SJSA1 (cell line): ENCODE measurements at places on chromosomes 12 and 14. TPM values are rescaled to one million over a fixed set of nuclear protein-coding genes. Genes with fewer than 3 reads are reported as not detected.

GRCh38 chr14:93081876-93082570, 33.7 kb downstream of the ITPK1 start:
- no peaks in the 10 kb centered on the region for H3K27me3 ChIP-seq
- H3K4me1 ChIP-seq = peaks cover 18% of the 10 kb centered on the region
- H3K27ac ChIP-seq = no peak overlapping the region
- H3K4me3 ChIP-seq = no peak overlapping the region

- no peak overlapping the region for H3K27ac ChIP-seq
- no peak overlapping the region for H3K4me3 ChIP-seq
- no peaks in the 10 kb centered on the region for H3K27me3 ChIP-seq
- DNase-seq = no peak
- H3K36me3 ChIP-seq = peaks cover 13% of the 10 kb centered on the region
These were observed 11.6 kb downstream of the STX2 start for GRCh38 chr12:130827432-130827831.

- no peak overlapping the region for H3K4me3 ChIP-seq
- no peak overlapping the region for H3K27ac ChIP-seq
- no peaks in the 10 kb centered on the region for H3K4me1 ChIP-seq
- DNase-seq = no peak
- no peaks in the 10 kb centered on the region for H3K36me3 ChIP-seq
These were observed 127.0 kb downstream of the RPAP3 start for GRCh38 chr12:47578836-47579235.

- H3K27ac ChIP-seq = no peak overlapping the region
- no peaks in the 10 kb centered on the region for H3K27me3 ChIP-seq
- peaks cover 11% of the 10 kb centered on the region; the same call in 1 of the 2 replicates for H3K4me1 ChIP-seq
These were observed 1.1 kb downstream of the TAOK3 start for GRCh38 chr12:118371321-118372282.

GRCh38 chr12:59070322-59070933, 150.1 kb upstream of the LRIG3 start:
- H3K27ac ChIP-seq = no peak overlapping the region
- peaks cover 19% of the 10 kb centered on the region for H3K4me1 ChIP-seq
- no peak overlapping the region for H3K4me3 ChIP-seq
- DNase-seq = no peak
- no peaks in the 10 kb centered on the region for H3K36me3 ChIP-seq

Gene TMEM132D
- total RNA-seq = not detected in 2 replicates
